ENCODE measurements at places on chromosomes 11 and 22. TPM values are rescaled to one million over a fixed set of nuclear protein-coding genes. Genes with fewer than 3 reads are reported as not detected.
A peak's percentile ranks its signal among the peaks of the same experiment; 100 is the strongest.

DNA sequence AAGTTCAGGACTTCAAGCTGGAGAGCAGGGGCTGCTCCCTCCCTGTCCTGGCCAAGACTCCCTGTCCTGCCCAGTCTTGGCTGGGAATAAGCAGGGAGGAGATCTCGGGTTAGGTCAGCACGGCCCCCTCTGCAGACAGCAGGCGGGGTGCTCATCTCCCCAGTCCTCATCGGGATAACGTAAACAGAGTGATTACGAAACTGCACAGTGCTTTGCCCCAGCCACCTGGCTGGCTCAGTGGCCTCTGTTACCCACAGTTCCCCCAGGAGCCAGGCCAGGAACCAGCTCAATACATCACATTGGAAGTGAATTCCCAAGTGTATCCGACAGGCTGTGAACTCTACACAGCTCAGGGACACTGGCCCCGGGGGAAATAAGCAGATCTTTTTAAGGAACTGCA, 42.7 kb upstream of the KCNJ11 start:
- peaks cover 17% of the 10 kb centered on the region for H3K4me1 ChIP-seq
- no peak overlapping the region for H3K4me3 ChIP-seq
- H3K36me3 ChIP-seq = no peaks in the 10 kb centered on the region

- H3K4me1 ChIP-seq = peaks cover 26% of the 10 kb centered on the region
- no peak overlapping the region for H3K4me3 ChIP-seq
- H3K27ac ChIP-seq = no peak overlapping the region
- no peak for DNase-seq
- H3K27me3 ChIP-seq = no peaks in the 10 kb centered on the region
These were observed 5.9 kb downstream of the ABTB2 start for GRCh38 chr11:34351687-34352469.

DNA sequence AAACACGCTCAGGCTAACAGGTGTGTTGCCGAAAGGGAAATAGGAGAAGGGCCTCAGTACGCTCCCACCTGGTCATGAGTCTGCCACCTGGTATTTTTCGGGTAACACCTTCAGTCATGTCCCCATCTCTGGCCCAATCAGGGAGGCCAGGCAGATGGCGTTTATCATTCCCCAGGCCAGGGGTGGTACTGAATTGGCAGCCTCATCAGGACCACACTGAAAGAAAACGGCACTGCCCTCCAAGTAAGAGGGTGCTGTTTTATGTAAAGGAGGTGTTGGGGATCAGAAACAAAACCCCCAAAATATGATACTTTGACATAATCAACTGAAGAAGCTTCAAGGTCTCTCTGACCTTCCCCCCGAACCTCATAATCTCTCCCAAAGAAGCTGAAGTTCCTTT, 58.9 kb downstream of the RCN1 start:
- H3K4me3 ChIP-seq = no peak overlapping the region
- no peak for DNase-seq
- no peaks in the 10 kb centered on the region for H3K27me3 ChIP-seq
- no peaks in the 10 kb centered on the region for H3K36me3 ChIP-seq

DNA sequence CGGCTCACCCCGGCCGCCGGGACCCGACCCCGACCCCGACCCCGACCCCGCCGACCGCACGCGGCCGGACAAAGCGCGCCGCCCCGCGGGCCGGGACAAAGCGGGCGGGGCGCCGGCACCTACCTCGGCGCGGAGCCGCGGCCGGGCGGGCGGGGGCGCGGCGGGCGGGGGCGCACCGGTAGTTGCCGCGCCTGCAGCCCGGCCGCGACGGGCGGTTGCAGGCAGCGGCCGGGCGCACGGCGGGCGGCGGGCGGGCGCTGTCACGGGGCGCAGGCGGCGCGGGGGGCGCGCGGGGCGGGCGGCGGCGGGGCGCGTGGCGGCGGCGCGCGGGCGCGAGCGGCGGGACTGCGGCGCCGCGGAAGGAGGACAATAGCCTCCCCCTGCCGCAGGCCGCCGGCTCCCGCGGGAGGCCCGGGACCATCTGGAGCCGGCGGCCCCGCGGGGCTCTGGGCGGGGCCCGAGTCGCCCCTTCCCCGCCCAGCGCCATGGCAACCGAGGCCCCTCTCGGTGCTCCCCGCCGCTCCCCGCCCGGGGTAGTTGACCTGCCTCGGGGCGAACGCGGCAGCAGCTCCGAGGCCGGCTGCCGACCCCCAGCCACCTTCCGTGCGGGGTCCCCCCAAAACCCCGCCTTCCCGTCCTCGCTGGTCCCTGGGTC, 851 bp downstream of the SPTBN2 start:
- H3K36me3 ChIP-seq = no peaks in the 10 kb centered on the region
- H3K27ac ChIP-seq = no peak overlapping the region
- no peaks in the 10 kb centered on the region for H3K27me3 ChIP-seq
- no peak for DNase-seq
- H3K4me1 ChIP-seq = no peaks in the 10 kb centered on the region
- peak overlapping the region; percentile 67 for H3K4me3 ChIP-seq

DNA sequence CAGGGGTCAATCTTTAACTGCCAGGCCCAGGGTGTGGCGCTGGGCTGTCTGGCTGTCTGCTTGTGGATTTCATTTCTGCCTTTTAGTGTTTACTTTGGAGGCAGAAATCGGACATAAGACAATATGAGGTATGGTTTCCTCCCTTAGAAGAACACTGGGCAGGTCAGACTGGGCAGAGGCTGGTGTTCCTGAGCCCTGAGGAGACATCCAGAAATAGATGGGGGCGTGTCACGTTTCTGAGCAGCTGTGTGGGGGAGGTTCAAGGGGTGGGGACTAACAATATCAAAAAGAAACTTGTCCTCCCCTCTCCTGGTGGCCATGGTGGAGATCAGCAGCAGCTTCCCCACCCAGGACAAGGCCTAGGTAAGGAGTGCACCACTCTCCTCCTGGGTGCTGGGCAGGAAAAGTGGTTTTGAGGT, at the start of gene ART1:
TSS of gene ART1 (plus strand) at position 312 of the 419 bp plus-strand sequence. CDS start 14,086 bp downstream, outside the sequence.
- no peak within 1 kb of the TSS for H3K4me3 ChIP-seq
- H3K27ac ChIP-seq = no peak within 1 kb of the TSS
- H3K27me3 ChIP-seq = no peaks in the 10 kb centered on the region
- no peak for DNase-seq
- no peaks in the 10 kb centered on the region for H3K36me3 ChIP-seq

GRCh38 chr11:134066943-134067885, 1.7 kb upstream of the JAM3 start:
- H3K27ac ChIP-seq = no peak overlapping the region
- no peak overlapping the region for H3K4me3 ChIP-seq
- no peaks in the 10 kb centered on the region for H3K27me3 ChIP-seq
- no peaks in the 10 kb centered on the region for H3K36me3 ChIP-seq
- peaks cover 15% of the 10 kb centered on the region for H3K4me1 ChIP-seq

- H3K27me3 ChIP-seq = no peaks in the 10 kb centered on the region
- DNase-seq = no peak
- no peak overlapping the region for H3K27ac ChIP-seq
- no peak overlapping the region for H3K4me3 ChIP-seq
- H3K36me3 ChIP-seq = no peaks in the 10 kb centered on the region
These were observed 18.4 kb downstream of the CSNK2A3 start for GRCh38 chr11:11334607-11335006.

- no peak overlapping the region for H3K27ac ChIP-seq
- no peaks in the 10 kb centered on the region for H3K4me1 ChIP-seq
- no peak for DNase-seq
- H3K27me3 ChIP-seq = no peaks in the 10 kb centered on the region
These were observed 39.5 kb downstream of the REXO2 start for GRCh38 chr11:114478768-114479167.

GRCh38 chr11:119445850-119446249, 22.9 kb upstream of the THY1 start:
- H3K4me3 ChIP-seq = no peak overlapping the region
- H3K4me1 ChIP-seq = no peaks in the 10 kb centered on the region
- no peak overlapping the region for H3K27ac ChIP-seq
- no peaks in the 10 kb centered on the region for H3K36me3 ChIP-seq

GRCh38 chr11:2742611-2743426, 43.0 kb upstream of the KCNQ1OT1 start:
- no peak for DNase-seq
- no peaks in the 10 kb centered on the region for H3K36me3 ChIP-seq
- no peaks in the 10 kb centered on the region for H3K27me3 ChIP-seq
- no peak overlapping the region for H3K4me3 ChIP-seq

GRCh38 chr11:74696939-74697675, 34.1 kb downstream of the CHRDL2 start:
- H3K27ac ChIP-seq = peak overlapping the region; percentile 82
- no peaks in the 10 kb centered on the region for H3K27me3 ChIP-seq
- peak overlapping the region; percentile 62 for H3K4me3 ChIP-seq
- peak; percentile 52 for DNase-seq
- H3K4me1 ChIP-seq = peaks cover 26% of the 10 kb centered on the region

DNA sequence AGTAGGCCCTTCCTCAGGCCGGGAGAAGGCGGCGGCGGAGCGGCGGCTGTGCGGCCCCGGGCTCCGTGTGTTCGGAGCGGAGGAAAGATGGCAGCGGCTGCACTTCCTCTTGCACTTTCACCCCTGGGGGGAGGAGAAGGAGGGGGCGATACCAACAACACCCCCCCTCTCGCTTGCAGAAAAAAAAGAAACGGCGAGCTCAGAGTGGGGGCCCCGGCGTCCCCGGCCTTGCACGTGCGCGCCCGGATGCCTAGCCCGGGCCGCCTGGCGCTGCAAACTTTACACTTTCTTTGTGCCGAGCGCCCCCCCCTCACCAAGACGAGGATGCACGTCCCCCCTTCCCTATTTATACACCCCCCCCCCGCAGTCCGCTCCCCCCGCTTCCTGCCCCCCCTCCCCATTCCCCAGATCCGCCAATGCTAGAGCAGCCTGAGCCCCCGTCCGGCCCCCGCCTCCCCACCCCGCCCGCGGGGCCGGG, at the start of gene PATZ1:
TSS of gene PATZ1 (minus strand) at position 92 of the 478 bp plus-strand sequence. CDS start 744 bp downstream, outside the sequence.
- H3K27ac ChIP-seq = peak within 1 kb of the TSS; percentile 78
- H3K4me3 ChIP-seq = peak within 1 kb of the TSS; percentile 91
- no peaks in the 10 kb centered on the region for H3K27me3 ChIP-seq

GRCh38 chr22:39721206-39722031, 150.9 kb downstream of the CACNA1I start:
- no peak overlapping the region for H3K27ac ChIP-seq
- no peaks in the 10 kb centered on the region for H3K4me1 ChIP-seq
- H3K36me3 ChIP-seq = no peaks in the 10 kb centered on the region
- H3K27me3 ChIP-seq = no peaks in the 10 kb centered on the region
- H3K4me3 ChIP-seq = no peak overlapping the region

DNA sequence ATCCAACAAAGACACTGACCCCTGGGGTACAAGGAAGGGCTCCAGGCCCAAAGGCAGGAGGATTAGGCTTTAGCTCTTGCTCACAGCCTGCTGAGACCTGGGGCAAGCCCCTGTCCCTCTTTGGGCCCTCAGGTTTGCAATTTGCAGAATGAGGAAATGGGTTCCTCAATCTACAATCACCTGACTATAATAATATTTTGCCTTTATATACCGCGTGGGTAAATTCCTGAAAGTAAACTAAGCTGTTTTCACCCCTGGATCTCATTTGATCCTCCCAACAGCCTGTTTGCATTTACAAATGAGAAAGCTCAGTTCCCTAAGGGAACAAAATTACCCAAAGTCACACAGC, 797 bp downstream of the STARD10 start:
- DNase-seq = no peak
- no peaks in the 10 kb centered on the region for H3K27me3 ChIP-seq
- peak overlapping the region; percentile 76 for H3K27ac ChIP-seq

SEC14L2 gene
- 6.4 TPM for total RNA-seq

KDM4E gene
- not detected for total RNA-seq

TP53I11 gene
- 60.0 TPM for total RNA-seq

LIF gene
- total RNA-seq = 11.3 TPM

GDPD4 gene
- not detected for total RNA-seq

YPEL4 gene
- 1.1 TPM for total RNA-seq

SLC25A18 gene
- total RNA-seq = not detected
